ENCODE measurements at places on chromosomes 1 and 21.

DNA sequence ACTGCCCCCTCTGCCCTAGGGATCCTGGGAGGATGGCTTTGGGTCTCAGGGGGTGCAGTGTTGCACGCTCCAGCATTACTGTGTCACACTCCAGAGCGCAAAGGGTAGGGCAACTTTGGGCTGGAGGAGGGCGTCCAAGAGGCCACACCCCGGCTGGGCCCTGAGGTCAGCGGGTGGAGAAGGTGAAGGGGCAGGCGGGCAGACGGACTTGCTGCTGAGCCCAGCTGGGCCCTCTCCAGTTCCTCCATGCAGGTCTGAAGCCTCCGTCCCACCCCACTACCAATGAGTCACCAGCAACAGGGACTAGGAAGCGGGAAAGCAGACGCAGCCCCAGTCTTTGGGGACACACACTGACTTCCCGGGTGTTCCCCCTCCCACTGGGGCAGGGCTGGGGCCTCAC lies 116.0 kb downstream of the CASZ1 start:
- no peak for DNase-seq

GRCh38 chr21:41011098-41011731 lies 156.7 kb upstream of the BACE2 start:
- DNase-seq, result no peak

DNA sequence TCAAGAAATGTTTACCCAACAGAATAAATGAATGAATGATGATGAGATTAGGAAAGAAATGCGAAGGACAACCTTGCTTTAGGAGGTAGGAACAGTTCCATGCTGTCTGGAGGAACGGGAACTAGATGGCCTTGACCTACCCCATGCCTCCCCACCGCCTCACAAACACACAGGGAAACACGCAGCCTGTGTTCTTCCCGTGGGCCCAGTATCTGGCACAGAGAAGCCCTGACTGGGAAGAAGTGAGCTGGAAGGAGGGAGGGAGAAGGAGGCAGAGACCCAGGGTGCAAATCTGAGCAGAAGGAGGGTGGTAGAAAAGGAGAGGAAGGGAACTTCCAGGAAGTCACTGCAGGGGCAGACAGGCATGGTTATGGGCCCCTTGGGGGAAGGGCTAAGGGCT lies 3.5 kb upstream of the ADORA1 start:
- no peak for DNase-seq

GRCh38 chr1:200437556-200438203 lies 27.8 kb upstream of the ZNF281 start:
- no peak for DNase-seq

- DNase-seq, result no peak
Measured at GRCh38 chr1:47859092-47859743, 138.0 kb downstream of the TRABD2B start.

DNA sequence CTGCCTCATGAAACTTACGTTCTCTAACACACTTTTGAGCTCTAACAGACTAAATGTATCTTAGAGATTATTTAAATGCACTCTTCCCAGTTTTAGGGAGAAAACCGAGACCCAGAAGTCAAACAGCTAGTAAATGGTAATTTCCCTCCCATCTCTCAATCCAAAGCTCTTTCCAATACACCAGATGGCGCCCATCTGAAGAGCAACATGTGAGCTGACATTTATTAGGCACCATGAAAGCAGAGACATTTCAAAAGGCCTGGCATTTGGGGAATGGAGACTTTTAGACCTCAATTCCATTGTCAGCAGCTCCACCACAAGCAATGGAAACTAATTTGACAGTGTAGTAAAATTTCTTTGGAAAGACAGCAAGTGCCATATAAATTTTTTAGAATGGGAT lies 191.4 kb downstream of the DAB1 start:
- no peak for DNase-seq

DNA sequence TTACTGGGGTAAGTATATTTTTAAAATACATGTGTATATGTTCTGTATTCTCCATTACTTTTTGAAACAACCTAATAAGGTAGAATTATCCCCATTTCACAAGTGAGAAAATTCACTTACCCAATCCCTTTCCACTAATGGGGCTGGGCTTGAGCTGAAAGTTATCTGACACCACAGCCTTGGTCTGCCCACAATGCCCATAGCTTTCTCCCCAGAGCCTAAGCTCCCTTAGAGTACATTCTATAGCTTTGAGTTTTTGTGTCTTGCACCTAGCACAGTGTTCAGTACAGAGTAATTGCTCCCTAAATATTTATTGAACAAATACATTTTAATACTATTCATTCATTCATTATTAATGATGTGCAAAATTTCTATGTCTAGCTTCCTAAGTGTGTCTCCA lies 152.7 kb upstream of the RUNX1 start:
- no peak for DNase-seq

DNA sequence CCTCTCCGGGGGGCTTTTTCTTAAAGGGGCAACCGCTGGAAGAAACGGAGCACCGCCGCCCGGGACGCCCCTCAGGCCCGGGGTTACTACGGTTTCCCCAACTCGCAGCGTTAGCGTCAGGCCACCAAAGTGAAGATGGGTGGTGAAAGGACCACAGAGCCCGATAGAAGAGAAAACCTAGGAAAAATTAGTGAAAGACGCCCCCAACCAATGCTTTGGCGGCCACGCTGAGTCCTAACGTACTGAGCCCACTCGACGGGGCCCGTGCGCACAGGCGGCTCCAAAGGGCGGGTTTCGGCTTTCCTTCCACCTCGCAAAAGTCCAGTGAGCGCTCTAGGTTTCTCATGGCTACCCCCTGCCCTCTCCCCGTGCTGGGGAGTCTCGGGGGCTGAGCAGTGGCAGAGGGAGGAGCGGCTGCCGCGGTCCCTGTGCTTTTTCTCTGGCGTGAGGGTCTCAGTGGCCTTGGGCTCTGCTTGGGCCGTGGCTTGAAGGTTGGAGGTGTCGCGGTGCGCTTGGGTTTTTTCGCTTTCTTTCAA lies 12.2 kb upstream of the SPEN start:
- DNase-seq, result no peak

DNA sequence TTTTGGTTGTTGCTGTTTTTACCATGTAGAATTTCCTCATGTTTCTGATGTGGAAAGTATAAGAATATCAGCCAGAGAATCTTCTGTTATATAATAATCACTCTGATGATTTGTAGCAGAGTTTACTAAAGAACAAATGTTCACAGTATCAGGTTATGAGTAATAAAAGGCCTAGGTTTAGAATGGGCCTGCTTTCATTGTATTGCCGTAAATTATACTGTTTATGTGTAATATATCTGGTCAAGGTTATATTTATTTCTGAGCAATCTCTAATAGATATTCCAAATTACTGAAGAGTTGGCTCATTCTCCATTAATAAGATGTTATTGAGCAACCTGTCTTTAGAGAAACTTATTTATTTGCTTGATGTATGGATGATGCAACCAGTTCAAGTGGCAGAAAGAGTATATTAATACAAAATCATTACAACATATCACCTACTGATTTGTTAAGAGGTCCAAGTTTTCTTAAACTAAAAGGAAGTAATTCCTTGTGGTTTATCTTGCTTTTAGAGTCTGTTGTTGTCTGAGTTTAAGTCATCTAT lies 649.4 kb upstream of the CXADR start:
- no peak for DNase-seq

DNA sequence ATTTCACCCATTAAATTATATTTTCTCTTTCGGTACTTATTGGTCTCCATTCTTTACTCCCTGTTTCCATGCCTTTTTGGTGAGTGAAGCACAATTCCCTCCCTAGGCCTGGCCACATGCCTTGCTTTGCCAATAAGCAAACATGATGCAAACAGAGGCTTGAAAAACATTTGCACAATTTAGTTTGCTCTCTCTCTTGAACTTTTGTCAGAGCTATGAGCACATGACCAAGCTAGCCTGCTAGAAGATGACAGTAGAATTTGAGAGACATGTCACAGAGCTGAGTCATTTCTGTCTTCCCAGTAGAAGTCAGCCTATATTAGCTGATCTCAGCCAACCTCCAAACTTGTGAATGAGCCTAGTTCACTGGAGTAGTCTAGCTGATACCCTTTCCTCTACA lies 24.6 kb downstream of the ANGPTL3 start:
- no peak for DNase-seq

DNA sequence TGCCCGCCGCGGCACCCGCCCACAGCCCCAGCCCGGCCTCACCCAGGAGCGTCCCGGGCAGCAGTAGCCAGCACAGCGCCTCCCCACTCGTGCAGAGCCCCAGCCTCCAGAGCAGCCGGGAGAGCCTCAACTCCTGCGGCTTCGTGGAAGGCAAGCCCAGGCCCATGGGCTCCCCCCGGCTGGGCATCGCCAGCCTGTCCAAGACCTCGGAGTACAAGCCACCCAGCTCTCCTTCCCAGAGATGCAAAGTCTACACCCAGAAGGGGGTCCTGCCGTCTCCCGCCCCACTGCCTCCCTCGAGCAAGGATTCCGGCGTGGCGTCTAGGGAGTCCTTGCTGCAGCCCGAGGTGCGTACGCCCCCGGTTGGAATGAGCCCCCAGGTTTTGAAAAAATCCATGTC lies 531.2 kb downstream of the KIF26B start:
- DNase-seq, result no peak

- DNase-seq, result no peak
Measured at GRCh38 chr21:29114765-29115500, 15.5 kb upstream of the MAP3K7CL start.

GRCh38 chr1:189206617-189207016 lies 1271.0 kb downstream of the BRINP3 start:
- DNase-seq, result no peak

DNA sequence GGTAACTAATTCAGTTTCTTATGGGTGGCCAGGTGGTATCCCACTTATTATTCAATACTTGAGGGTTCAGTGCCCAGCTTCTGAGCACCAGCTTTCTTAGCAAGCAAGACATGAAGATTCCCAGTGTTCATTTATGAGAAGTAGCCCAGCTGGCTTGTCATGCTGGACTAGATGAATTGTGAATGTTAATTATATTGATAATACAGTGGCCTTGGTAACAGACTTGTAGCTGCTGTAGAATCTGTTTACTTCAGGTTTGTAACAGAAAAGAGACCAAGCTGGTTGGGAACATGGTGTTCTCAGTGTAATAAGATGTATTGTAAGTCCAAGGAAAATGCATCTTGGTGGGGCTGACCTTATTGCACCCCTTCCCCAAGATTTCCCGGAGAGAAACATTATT lies 10.1 kb downstream of the AHCYL1 start:
- DNase-seq, result no peak

GRCh38 chr1:234861761-234862160 lies 251.8 kb upstream of the IRF2BP2 start:
- no peak for DNase-seq

- no peak for DNase-seq
Measured at GRCh38 chr21:37927711-37928110, 11.5 kb upstream of the KCNJ6 start.

GRCh38 chr1:41414296-41414695 lies 53.1 kb downstream of the FOXO6 start:
- no peak for DNase-seq

GRCh38 chr1:234486858-234487840 lies 8.2 kb upstream of the TARBP1 start:
- no peak for DNase-seq

GRCh38 chr1:68085752-68086151 lies 35.3 kb upstream of the DIRAS3 start:
- DNase-seq, result no peak

- no peak for DNase-seq
Measured at GRCh38 chr1:41397753-41398330, 36.6 kb downstream of the FOXO6 start.

- DNase-seq, result peak; percentile 55
Measured at GRCh38 chr1:209755926-209756614, at the start of gene TRAF3IP3. TRAF3IP3 (plus strand) TSS chr1:209756053; CDS start chr1:209760040, 3,987 bp downstream.

DNA sequence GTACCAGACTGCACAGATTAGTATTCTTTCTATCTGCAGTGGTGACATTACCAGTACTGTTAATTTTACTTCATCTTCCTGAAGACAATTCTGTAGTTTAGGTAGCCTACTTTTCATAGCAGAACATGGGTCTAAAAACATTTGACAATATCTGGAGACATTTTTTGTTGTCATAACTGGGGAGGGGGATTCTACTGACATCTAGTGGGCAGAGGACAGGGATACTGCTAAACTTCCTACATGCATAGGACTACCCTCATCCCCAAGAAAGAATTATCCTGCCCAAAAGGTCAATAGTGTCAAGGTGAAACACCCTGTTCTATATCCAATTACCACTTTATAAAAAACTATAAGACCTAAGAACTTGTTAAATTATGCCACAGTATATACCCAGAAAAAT lies 3.4 kb upstream of the ARHGAP29 start:
- no peak for DNase-seq

DNA sequence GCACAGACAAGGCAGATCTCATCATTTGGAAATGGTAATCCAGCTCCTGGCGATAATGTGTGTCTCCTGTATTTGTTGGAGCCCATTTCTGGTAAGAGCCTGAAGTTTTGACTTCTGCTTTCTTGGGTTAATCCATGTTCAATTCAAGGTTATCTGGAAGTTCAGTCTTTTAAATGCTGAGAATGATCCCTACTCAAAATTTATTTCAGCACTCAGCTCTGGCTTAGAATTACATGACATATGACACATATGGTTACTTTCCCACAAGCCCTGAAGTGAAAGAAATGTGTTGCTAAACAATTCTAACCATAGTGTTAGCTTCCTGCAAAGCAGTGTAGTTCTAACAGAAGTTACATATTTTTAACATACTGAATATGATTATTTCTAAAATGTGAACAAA lies 2.7 kb downstream of the PTGFR start:
- DNase-seq, result no peak

- no peak for DNase-seq
Measured at GRCh38 chr1:8226747-8227146, 91.2 kb upstream of the SLC45A1 start.

DNA sequence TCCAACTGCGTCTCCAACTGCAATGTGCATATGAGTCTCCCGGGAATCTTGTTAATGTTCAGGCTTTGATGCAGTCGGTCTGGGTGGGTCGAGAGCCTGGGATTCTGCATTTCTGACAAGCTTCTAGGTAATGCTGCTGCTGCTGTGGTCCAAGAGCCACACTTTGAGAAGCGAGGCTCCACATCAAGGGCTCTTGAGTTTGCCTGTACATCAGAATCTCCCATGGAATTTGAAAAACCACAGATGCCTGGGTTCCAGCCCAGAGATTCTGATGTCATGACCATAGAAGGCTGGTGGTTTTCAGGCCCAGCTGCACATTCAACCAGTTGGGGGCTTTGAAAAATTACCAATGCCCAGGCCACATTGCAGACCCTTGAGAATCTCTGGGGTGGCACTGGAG lies 93.9 kb upstream of the TARDBP start:
- no peak for DNase-seq

DNA sequence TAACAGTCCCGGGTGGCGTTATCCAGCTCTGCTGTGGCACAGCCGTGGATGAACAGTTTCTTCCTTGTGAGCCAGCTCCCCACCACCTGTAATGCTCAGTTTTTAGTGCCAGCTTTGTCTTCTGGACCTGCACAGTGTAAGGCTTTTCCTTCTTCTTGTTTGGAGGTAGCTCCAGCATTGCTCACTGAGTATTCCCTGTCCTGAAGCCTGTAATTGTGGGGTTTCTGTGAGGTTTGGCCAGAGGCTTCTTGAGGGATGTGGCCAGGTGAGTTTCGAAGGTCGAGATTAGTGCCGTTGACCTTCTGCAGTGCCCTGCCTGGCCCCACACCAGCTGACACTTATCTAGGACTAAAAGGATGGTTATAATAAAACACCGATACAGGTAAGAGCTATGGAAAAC lies 75.0 kb downstream of the PBX1 start:
- no peak for DNase-seq

Data from T-helper 9 cell (primary cell).